ENCODE measurements at places on chromosomes 3 and 15. TPM values are rescaled to one million over a fixed set of nuclear protein-coding genes. Genes with fewer than 3 reads are reported as not detected.

- no peak for DNase-seq
Measured at GRCh38 chr3:131806736-131807135, 228.1 kb downstream of the CPNE4 start.

DNA sequence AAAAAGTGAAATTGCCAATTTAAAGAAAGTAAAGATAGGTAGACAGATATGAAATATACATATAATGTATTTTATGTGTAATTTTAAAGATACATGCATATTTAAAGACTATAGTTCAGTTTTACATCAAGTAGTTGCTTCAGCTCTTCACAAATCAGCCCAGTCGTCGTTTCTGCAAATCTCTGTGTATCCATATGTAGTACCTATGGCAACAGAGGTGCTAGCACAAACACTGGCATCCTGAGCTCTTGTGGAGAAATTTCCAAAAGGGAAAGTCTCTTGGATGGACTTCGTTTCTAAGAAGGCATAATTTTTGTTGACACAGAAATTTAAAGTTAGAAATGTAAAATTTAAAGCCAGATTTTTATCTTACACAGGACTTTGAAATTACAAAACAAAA, 1284.7 kb downstream of the ROBO1 start:
- DNase-seq = no peak

Gene GPR156
- total RNA-seq = 1.6 TPM

GRCh38 chr3:126019683-126020082, 50.7 kb downstream of the ROPN1B start:
- no peak for DNase-seq

- no peak for DNase-seq
Measured at GRCh38 chr3:126381966-126382365, 12.7 kb upstream of the CFAP100 start.

- no peak for DNase-seq
Measured at GRCh38 chr15:85950101-85950500, 129.6 kb upstream of the AGBL1 start.

Gene GREM1
- not detected for total RNA-seq

DNA sequence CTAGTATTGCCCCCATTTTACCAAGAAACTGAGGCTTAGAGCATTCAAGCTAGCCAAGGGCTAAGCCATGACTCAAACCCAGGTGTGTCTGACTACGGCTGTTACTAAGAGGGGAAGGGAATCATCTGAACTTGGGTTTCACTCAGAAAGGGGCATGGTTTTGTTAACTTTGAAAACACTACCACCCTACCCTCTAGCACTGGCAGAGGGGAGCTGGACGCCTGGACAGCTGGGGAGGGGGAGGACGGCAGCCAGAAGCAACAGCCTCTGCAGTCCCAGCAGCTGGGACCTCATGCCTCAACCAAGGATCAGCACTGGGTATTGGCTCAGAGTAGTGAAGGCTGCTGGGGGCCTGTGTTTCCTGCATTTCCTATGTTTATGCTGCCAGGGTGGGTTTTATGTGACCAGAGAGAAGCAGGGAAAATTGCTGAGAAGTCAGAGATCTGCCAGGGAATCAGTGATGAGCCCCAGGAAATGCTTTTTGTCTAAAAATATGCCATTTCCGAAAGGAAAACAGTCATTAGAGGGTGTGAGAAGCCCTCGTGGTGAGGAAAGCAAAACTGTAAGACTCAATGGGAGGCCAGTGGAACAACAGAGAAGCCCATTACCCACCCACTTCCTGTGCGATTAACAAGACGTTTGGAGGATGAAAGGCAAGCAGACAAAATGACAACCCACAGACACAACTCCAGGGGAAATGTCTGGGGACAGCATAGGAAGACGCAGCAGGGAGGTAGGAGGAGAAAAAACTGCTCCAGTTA, 41.2 kb downstream of the LIPC start:
- DNase-seq = peak; percentile 61

- DNase-seq = no peak
Measured at GRCh38 chr3:15460891-15461531, 33.6 kb downstream of the EAF1 start.

Gene IL17RB
- not detected for total RNA-seq

DNA sequence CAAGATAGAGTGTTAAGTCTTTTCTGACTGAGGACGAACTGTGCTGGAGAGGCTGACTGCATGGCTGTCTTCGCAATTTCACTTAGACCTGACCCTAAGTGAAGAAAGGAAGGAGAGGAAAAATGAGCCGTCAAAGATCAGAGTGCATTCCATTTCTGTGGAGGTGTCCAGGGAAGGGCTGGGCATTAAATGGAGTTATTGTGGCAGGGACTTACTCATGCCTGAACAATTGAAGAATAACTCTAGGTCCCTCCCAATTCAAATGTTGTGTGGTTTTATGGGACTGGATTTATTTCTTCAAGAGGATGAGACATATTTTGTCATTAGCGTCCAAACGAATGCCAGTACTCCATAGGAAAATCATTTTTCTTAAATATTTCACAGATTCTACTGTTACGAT, 187.3 kb upstream of the CFAP20DC start:
- peak; percentile 79 for DNase-seq

GRCh38 chr3:151434151-151434890, 26.5 kb downstream of the IGSF10 start:
- peak; percentile 73 for DNase-seq

DNA sequence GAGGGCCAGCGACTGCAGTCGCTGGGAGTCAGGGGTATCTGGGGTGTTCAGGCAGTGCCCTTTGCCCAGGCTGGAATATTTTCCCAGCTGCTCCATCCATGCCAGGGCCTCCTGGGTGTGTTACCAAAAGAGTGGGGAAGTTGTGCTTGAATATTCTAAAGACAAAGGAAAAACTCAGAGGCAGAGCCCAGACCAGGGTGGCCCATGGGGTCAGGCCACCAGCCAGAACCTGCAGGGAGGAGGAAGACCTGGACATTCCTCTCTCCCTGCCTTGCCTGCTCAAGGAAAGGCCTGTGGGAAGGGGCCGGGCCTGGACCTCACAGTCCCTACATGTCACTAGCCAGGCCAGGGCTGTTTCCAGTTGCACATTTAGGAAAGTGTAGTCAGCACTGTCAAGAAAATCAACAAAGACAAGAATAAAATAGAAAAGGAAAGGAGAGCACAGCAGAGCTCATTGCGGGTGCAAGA, 16.0 kb upstream of the KLF15 start:
- DNase-seq = no peak

Gene DNAH12
- total RNA-seq = not detected

Gene KCTD6
- total RNA-seq = 6.4 TPM

DNA sequence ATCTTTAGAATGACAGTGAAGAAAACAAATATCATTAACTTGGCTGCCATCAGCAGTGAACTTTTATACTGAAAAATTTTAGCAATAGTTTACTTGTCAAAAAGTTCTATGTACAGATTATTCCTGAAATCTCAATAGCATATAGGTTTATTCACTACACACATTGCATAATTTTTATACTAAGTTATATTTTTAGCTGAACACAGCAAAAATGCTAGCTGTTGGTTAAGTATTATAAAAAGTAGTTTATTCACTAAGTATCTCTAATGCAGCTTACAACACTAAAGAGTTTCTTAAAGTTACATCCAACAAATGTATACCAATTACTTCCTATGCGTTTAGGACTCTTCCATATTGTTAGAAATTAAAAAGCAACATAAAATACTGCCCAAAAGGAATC, 131.9 kb downstream of the SCAPER start:
- DNase-seq = no peak

- DNase-seq = peak; percentile 87
Measured at GRCh38 chr3:194312743-194313281, 38.3 kb downstream of the CPN2 start.

Gene PAK6
- total RNA-seq = 0.17 TPM

- DNase-seq = no peak
Measured at GRCh38 chr3:174986685-174987084, 127.6 kb downstream of the NAALADL2 start.

GRCh38 chr3:73213896-73214295, 152.4 kb downstream of the EBLN2 start:
- no peak for DNase-seq

Gene LINGO1
- 0.60 TPM for total RNA-seq

DNA sequence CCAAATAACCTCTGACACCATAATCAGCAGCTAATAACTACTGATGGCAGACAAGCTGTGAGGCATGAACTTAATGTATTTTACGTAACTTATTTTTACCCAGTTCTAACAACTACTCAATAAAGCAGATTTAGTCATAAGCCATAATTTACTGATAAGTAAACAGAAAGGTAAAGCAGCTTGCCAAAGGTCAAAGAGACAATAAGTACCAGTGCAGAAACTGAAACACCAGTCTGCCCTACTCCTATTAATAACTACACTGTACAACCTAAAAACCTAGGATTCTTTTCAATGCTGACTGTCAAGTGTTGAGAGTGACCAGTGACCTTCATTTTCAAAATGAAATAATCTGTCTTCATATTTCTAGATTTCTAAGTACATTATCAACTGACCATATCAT, 152.2 kb downstream of the NR2E3 start:
- no peak for DNase-seq

DNA sequence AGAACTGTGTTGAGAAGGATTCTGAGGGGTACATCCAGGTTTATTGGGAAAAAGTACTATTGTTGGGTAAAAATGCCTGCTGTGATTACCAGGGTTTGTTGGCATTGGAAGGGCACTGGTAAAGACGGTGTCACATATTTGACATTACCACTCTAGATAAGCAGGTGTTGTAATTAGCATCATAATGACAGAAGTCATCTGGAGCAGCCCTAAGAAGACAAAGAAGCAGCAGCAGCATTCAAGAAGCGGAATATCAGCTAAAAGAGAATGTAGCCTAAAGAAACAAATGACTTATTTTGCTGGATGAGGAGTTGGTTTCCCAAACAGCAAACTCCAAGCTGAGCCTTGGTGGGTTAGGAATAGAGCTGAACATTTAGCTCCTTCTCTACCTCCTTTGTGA, 30.5 kb upstream of the ZFAND6 start:
- DNase-seq = no peak

Gene ABHD14A
- total RNA-seq = 10.2 TPM

GRCh38 chr15:41554915-41555314, 4.1 kb upstream of the TYRO3 start:
- no peak for DNase-seq
